ENCODE measurements at places on chromosomes 16 and 17.

- peak; percentile 94 for DNase-seq
Measured at GRCh38 chr17:7687908-7688807, at the start of gene WRAP53. TSS of gene WRAP53 (plus strand) at chr17:7688477. CDS start at chr17:7688649, 172 bp downstream.

DNA sequence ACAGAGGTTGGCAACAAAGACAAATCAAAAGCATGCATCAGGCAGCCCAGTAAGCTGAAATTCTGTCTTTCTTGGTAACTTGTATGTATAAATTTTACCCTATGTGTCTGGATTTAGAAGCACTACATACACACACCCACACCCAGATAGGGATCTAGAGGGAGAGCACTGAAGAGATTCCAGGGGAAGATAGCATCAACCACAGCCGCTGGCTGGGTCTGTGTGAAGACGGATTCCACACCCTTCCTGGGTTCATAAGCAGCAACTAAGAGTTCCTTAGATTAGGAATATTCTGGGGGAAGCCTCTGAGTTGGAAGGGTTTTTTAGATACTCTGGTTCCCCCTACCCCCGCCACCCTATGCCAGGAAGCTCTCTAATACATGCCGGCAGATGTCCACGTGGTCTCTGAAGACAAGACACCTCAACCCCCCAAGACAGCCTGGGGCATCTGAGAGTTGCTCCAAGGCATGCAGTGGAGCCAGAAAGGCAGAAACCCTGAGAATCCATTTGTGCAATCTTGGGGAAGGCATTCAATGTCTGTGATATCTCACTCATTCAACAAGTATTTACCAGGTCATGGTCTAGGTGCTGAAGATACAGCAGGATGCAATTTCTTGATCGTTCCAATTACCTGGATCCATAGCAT is 86.4 kb downstream of the NOG start:
- DNase-seq: no peak

DNA sequence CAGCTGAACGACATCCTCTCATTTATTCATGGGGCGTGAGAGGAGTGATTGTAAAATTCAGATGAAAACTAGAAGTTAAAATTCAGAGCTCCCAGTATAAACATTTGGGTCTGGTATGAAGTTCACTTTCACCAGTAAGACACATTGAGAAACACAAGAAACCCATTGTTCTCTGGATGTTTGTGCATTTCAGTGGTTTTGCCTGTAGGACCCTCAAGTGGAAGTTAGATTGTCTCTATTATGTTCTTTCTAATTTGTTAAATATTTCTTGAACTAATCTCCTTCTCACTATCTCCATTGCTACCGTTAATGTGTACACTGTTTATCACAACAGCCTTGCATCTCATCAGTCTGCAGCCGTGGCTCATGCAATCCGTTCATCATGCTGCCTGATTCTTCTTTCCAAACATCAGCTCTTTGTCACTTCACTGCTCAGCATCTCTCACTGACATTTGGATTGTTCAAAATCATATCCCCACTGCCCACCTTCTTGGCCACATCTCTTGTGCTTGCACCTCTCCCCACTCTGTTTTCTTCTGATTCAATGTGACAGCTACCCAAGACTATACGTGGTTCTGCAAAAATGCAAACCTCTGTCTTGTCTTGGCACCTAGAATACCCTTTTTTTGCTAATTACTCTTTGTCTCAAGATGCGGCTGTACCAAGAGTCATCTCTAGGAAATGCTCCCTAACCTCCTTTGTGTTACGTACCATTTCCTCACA is 49.5 kb downstream of the HLF start:
- DNase-seq: no peak

DNA sequence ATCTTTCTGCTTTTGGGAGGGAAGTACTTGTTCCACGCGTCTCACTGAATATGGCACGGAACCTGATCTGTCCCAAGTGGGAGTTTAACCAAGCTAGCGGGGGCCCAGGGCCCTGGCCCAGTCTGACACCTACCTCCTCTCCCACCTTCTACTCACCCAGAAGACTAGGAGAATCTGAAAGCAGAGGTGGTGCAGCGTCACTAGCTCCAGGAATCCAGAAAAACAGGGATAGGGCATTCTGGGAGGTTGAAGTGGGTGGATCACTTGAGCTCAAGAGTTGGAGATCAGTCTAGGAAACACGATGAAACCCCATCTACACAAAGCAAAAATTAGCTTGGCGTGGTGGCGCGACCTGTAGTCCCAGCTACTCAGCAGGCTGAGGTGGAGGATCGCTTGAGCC is 163.5 kb upstream of the ZNF267 start:
- DNase-seq: no peak

DNA sequence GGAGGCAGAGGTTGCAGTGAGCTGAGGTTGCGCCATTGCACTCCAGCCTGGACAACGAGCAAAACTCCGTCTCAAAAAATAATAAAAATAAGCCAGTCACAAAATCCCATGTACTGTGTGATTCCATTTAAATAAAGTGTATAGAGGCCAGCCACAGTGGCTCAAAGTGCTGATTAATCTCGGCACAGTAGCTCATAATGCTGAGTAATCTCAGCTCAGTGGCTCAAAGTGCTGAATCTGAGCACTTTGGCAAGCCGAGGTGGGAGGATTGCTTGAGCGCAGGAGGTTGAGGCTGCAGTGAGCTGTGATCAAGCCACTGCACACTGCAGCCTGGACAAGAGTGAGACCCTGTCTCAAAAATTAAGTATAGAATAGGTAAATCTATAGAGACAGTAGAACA is 4.9 kb downstream of the TMED6 start:
- no peak for DNase-seq

DNA sequence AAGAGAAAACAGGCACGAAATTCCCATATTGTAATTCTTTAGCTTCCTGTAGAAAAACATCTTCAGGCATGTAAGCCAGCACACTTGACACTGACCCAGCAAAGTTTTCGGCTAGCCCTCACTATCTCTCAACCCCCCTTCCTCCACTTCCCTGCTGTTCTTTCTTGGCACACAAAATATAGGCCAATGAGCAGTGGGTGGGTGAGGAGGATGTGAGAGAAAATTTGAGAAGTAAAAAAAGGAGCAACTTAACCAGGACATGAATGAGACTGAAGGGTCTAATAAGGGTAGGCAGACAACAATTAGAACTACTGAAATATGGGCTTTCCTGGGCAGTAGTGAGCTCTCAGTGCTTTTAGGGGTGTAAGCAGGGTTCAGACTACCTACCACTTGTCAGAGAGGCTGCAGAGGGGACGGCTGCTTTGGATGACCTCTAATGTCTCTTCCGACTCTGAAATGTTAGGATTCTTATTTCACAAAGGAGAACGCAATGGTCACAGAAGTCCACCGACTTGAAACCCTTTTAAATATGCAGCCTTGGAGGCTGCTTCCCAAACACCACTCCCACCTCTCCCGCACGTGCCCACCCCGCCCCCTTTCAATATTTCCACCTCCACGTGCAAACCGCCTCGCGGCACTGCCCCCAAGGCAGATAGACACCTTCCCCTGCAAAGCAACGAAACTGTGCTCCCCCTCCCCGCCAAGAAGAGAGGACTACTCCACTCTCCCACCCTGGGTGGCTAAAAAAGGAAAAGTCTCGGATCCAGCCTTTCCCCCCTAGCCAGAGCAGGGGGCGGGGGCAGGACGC is 889 bp downstream of the MBTD1 start:
- DNase-seq: no peak

- peak; percentile 27 for DNase-seq
Measured at GRCh38 chr17:7043497-7044198, at the start of gene SLC16A11. TSS of gene SLC16A11 (minus strand) at chr17:7044092. CDS start at chr17:7043513, 579 bp downstream.

Data from stimulated activated naive CD4-positive, alpha-beta T cell treated with Interleukin-2 at 50 U/mL for 16 hours (primary cell).